Vagina (tissue), 2 donors: ENCODE measurements at places on chromosomes 7 and 10.
A peak's percentile ranks its signal among the peaks of the same experiment; 100 is the strongest.

GRCh38 chr7:120256344-120257070 is 16.5 kb upstream of the KCND2 start:
- DNase-seq, result no peak

- DNase-seq, result no peak
Observed at GRCh38 chr7:137977173-137977572, 24.7 kb downstream of the CREB3L2 start.

GRCh38 chr10:78672918-78673317 is 395.8 kb upstream of the ZMIZ1 start:
- no peak for DNase-seq

- DNase-seq, result no peak
Observed at GRCh38 chr10:132713421-132714095, 72.4 kb downstream of the NKX6-2 start.

GRCh38 chr10:52020173-52020572 is 293.9 kb upstream of the DKK1 start:
- no peak for DNase-seq

DNA sequence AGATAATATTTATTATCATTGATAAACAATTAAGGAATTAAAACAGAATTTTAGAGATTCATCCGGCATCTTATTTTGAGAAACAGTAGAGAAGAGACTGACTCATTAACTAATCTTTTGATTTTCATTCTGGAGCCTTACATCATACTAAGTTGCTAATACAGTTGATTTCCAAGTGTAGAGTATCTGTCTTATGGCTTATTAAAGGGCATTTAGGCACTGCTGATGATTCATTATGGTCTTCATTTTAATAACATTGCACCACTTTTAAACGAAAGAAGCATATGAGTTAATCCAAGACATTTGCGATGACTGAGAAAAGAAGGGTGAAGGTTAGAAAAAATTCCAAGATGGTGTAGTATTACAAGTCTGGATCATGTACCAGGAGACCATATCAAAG is 186.0 kb upstream of the CACNA2D1 start:
- no peak for DNase-seq

GRCh38 chr10:86872757-86873156 is 84.7 kb downstream of the MMRN2 start:
- no peak for DNase-seq

DNA sequence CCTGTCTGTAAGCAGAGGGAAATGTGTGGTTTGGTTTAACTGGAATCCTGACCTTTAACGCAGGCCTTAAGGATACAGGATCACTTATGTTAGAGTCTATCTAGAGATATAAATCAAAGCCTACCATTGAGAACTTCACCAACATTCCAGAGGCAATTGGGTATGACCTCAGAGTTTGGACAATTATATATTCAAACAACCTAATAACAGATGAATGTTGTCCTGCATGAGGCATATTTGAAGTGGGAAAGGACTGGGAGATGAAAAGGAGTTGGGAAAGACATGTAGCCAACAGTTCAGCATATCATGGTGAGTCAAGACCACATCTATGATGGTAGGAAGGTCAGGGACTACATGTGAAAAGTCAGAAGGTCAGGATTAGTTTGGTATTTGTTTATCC is 274.2 kb downstream of the DOCK4 start:
- DNase-seq, result no peak

GRCh38 chr10:78655979-78656378 is 412.8 kb upstream of the ZMIZ1 start:
- no peak for DNase-seq

- no peak for DNase-seq
Observed at GRCh38 chr7:18257711-18258110, 230.1 kb upstream of the PRPS1L1 start.

DNA sequence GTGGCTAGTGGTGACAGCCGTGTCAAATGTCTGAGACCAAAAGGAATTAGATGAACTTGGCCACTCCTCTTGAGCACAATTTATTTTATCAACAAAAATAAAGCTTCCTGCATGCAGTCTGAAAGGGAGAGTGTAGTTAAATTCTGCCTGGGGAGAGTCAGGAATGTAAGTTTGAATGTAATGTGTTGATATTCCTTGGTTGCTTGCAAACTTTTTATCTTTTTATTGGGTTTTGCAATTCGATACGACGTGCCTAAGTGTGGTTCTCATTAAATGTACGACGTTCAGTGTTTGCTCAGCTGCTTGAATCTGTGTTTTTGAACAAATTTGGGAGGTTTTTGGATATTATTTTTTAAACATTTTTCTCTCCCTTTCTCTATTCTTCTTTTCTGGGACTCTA is 839.9 kb downstream of the CCSER2 start:
- DNase-seq, result no peak

DNA sequence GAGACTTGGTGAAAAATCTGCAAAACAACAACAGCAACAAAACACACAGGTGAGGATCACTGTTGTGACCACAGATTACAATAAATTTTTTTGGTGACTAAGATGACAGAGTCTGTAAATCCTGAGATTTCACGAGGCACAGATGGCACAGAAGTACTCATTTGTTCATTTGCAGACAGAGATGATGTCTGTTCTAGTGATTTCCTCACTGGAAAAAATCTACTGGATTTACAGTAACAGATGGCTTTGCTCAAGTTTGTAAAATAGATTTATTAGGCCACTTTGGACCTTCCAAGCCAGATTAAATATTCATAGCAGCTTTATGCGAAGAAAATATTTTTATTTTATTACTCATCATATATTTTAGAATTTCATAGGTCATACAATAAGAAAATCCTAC is 113.5 kb upstream of the IL6 start:
- no peak for DNase-seq

- no peak for DNase-seq
Observed at GRCh38 chr7:111593343-111593742, 31.1 kb upstream of the IMMP2L start.

DNA sequence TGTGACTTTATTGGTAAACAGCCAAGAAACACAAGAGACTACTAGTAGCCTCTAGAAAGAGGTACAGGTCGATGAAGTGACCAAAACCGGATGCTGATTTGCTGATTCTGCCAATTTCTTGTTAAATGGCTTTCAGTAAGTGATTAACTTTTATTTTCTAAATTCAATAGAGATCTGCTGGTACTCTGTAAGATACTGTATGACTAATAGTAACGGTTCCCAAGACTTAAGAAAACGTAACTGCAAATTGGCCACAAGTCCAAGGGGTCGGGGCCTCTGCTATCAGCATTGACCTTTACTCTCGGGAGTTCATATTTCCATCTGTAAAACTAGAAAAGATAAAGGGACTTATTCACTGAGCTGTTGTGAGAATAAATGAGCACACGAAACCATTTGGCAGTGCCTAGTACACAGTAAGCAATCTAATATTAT is 1.4 kb downstream of the FAM3C start:
- DNase-seq, result no peak

DNA sequence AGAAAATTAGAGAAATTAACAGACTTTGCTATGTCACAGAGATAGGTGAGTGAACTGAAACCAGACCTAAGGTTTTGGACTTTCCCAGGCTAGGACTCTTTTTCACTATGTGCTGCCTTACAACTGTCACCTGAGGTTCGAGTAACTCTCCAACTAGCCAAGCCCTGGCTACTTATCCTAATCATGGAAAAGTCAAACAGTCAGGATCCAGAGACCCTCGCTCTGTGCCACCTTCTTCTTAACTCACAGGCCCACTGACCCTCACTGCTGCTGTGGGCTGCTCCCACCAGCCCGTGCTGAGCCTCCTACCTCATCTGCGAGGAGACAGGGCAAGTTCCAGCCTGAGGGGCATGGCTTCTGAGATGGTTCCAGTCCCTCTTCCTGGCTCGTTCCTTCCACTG is 211.4 kb upstream of the KLF14 start:
- DNase-seq, result no peak

DNA sequence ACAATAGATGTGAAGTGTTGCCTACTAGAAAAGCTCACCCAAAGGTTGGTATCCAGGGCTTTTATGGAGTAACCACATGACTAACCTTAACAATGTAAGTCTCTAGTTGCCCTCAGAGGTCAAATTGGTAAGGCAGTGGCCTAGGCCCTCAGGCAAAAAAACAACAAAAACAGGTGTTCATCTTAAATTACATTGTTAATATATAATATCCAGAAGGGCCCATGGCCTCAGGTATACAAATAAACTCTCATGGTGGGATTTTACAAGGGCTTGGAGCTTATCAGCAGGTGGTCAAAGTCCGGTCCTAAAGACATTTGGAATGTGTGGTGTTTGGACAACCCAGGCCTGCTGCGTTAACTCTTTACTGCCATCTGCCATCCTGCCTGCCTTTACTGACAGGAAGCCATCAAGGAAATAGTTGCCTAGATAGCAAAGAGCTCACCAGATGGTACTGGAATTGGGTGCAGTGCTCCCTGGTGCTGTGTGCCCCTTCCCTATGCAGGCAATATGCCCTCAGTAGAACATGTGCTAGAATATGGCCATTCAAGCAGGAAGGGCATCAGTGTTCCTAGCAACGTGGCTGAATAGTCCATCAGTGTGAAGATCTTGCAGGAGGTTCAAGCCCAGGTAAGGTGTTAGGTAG is 36.2 kb downstream of the TOMM7 start:
- no peak for DNase-seq

GRCh38 chr10:44008270-44008916 is 359.7 kb upstream of the ZNF32 start:
- DNase-seq, result peak; percentile 64

GRCh38 chr10:119863951-119864565 is 8.6 kb downstream of the MCMBP start:
- DNase-seq, result no peak

- no peak for DNase-seq
Observed at GRCh38 chr10:98213740-98214139, 54.3 kb downstream of the LOXL4 start.

GRCh38 chr7:80475383-80475782 is 36.5 kb downstream of the GNAT3 start:
- DNase-seq, result no peak

GRCh38 chr7:41825927-41826480 is 123.1 kb upstream of the INHBA start:
- no peak for DNase-seq

DNA sequence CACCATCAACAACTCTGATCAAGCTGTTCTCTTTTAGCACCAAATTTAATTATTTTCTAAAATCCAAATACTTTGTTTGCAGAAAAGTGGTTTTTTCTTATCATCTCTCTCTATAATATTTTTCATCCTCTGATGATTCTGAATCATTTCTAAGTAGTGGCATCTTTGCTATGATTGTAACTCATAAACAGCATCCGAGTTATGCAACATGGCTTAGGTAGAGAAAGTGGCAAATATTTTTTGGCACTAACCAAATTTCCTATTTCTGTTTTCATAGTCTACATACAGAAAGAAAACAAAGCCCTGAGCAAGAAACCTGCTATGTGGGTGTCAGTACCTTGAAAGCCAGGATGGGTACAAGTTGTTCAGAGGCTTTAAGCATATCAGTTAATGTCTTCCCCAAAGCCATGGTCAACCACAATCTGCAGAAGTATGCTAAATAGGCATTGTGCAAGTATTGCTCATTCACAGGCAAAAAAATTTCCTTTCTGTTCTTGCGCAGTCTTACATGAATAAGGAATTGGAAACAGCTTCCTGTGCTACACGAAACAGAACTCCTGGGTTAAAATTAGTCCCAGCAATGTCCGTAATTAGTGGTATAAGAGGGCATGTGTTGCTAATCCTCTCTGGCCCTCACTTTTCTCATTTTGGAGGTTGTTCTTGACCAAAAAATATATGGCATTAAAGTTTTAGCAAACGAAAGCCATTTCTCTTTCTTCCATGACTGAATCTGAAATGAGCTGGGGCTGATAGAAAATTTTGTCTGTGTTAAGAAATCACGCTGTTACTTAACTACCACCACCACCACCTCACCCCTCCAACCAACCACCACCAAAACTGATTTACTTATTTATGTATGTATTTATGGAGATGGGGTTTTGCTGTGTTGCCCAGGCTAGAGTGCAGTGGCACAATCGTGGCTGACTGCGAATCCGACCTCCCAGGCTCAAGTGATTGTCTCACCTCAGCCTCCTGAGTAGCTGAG is 325.6 kb upstream of the MAGI2 start:
- no peak for DNase-seq

DNA sequence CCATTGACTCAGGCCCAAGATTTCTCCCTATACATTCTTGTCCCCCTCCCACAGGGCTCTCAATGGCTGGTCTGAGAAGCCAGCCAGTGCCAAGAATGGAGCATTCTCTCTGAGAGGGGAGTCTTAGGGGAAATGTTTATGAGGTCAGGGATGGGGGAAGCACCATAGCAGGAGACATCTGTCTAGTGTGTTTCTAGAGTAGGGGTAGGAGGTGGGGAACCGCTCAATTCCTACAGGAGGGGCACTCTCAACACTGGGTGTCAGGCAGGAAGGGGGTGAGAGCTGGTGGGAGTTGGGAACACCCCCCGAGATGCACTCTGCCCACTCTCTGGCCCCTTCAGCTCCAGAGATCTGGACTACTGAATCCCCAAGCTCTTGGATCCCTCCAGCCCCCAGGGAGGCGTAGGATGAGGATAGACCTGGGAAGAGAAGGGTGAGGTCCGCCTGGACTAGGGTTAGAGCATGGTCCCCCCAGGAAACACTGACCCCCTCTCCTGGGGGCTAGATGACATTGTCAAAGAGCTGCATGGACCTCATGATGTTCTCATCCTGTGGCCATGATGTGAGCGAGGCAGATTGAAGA is 8.7 kb upstream of the OGA start:
- DNase-seq, result no peak

GRCh38 chr10:70791386-70792039 is 6.3 kb upstream of the TBATA start:
- peak; percentile 34 for DNase-seq

- no peak for DNase-seq
Observed at GRCh38 chr7:41830271-41830670, 127.4 kb upstream of the INHBA start.

DNA sequence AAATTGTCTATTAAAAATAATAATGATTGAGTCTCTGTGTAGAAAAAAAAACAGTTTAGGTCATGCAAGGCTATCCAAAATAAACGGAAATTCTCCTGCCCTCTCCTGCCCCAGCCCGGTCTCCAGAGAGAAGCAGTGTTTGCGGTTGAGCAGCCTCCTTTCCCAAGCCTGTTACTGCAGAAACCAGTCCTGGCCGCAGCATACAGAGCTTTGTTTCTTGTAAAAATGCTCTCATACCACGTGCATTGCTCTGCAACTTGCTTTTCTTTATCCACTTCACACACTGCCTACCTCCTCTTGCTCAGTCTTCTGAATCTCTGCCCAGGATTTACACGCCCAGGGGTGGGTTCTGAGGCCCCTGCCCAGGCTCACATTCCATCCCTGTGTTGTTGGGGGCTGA is 34.4 kb upstream of the CUL1 start:
- no peak for DNase-seq

- no peak for DNase-seq
Observed at GRCh38 chr7:8386926-8387550, 46.4 kb upstream of the NXPH1 start.

DNA sequence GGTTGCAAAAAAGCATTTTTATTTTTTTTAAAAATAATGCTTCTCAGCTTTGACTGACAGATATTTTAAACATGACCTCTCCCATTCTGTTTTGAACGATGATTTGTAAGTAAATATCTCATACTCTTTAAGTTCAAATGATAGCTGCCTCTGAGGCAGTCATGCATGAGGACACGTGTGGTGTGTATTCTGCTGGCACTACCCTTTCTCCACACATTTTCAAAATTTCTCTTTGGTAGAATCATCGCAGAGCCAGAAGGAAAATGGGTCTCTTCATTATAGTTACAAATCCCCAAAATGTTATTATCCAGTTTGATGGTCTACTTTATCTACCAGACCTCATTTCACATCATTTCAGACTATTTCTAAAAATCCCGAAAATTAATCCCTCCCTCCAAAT is 55.1 kb downstream of the FZD1 start:
- no peak for DNase-seq

- no peak for DNase-seq
Observed at GRCh38 chr7:94414980-94415379, 20.3 kb downstream of the COL1A2 start.
